Hematopoietic multipotent progenitor cell treated with erythropoietin and hydrocortisone succinate and interleukin-3 and kit ligand, for 15 days (in vitro differentiated cells): ENCODE measurements at places on chromosomes 6 and 20.
A peak's percentile ranks its signal among the peaks of the same experiment; 100 is the strongest.

- no peak for DNase-seq
Observed at GRCh38 chr20:58538752-58539151, 23.6 kb upstream of the APCDD1L start.

DNA sequence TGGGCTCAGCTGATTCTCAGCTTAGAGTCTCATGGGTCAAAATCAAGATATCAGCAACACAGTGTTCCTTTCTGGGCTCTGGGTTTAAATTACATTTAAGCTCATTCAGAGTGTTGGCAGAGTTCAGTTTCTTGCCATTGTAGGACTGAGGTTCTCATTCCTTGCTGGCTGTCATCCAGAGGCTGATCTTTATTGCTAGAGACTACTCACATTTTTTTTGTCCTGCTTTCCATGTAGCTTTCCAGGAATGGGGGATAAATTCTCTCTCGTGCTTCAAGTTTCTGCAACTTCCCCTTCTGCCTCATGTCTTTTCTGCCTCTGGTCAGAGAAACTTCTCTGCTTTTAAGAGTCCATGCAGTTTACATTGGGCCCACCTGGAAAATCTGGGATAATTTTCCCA lies 86.9 kb downstream of the RFX6 start:
- no peak for DNase-seq

GRCh38 chr6:16731478-16732051 lies 29.7 kb downstream of the ATXN1 start:
- no peak for DNase-seq

- DNase-seq: peak; percentile 51
Observed at GRCh38 chr6:13485923-13486562, 1.4 kb downstream of the GFOD1 start.

- DNase-seq: no peak
Observed at GRCh38 chr6:28742668-28743270, 181.0 kb downstream of the TRIM27 start.

DNA sequence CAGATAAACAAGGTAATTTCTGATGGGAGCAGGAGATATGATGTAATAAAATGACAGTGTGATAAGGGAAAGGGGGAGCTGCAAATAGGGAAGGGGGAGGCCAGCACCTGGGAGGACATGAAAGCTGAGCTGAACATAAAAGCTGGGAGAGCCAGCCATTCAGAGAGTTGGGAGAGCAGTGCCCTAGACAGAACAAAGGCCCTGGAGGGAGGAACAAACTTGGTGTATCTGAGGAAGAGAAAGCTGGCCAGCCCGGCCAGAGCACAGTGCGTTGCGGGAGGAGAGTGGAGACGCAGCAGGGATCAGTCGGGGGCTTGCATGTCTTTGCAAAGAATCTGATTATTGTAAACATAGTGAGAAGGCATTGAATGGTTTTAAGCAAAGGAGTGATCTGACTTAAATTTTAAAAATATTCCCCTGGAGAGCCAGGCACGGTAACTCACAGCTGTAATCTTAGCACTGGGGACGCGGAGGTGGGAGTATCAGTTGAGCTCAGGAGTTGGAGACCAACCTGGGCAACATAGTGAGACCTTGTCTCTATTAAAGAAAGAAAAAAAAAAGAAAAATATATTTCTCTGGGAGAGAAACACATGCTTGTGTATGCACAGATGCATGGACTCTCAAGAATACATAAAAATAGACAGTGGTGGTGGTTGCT lies 318.2 kb downstream of the ZFAND3 start:
- no peak for DNase-seq

- no peak for DNase-seq
Observed at GRCh38 chr20:24095756-24096155, 107.2 kb upstream of the GGTLC1 start.

DNA sequence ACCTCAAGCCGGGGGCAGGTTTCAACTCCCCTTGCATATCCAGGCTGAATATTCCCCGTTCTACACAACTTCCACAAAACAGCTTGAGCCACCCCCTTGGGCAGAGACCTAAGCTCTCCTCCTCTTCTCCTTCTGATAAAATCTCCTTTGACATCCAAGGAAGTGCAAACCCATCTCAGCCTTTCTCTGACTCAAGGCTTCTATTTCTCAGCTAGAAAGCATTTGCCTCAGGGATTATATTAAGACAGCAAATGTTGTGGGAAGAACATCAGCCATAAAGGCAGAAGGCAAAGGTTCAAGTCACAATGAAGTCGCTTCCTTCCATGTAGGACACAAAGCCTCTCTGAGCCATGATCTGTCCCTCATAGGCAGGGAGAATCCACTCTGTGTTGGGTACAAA lies 386.6 kb upstream of the ARID1B start:
- DNase-seq: no peak

GRCh38 chr20:12700701-12701100 lies 308.1 kb upstream of the SPTLC3 start:
- DNase-seq: no peak
